ENCODE measurements at places on chromosomes 7 and 10.

DNA sequence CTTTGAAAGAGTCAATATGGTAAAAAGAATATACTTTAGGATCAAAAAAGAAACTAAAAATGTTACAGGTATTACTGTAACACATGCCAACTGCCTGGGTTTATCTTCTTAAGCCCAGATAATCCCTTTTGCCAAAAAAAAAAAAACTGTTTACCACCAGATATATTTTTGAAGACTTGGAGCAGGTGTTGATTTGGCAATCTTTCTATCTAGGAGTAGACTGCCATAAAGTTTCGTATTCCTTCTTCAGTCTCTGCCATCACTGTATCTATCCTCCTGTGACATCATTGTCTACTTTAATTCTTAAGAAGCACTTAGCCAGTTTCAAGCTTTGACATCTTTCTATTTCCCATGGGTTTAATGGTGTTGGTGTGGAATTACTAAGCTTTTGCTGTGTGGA, 161.0 kb downstream of the ST7 start:
- no peak for DNase-seq

GRCh38 chr10:44971935-44972757, 6.5 kb downstream of the DEPP1 start:
- no peak for DNase-seq

- no peak for DNase-seq
Observed at GRCh38 chr7:158397885-158398284, 189.7 kb downstream of the PTPRN2 start.

- no peak for DNase-seq
Observed at GRCh38 chr10:128046953-128047290, 79.3 kb downstream of the MKI67 start.

GRCh38 chr10:49408519-49409306, 12.8 kb upstream of the DRGX start:
- DNase-seq: no peak

DNA sequence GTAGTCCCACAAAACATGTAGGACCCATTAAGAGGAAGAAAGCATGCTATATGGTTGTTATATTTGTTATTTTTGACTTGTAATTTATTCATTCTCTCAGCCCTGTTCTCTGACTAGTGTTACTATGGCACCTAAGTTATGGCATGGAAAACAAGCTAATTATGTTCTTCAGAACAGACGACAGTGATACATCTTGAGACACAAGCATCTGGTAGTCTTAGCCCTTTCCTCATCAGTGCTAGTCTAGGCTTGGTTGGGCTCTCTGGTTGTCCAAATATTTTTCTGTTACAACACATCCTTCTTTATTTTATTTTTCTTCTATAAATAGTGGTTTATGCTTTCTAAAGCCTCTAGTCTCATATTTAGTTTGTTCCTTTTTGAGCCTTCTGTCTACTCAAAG, 308.3 kb upstream of the KAT6B start:
- no peak for DNase-seq

DNA sequence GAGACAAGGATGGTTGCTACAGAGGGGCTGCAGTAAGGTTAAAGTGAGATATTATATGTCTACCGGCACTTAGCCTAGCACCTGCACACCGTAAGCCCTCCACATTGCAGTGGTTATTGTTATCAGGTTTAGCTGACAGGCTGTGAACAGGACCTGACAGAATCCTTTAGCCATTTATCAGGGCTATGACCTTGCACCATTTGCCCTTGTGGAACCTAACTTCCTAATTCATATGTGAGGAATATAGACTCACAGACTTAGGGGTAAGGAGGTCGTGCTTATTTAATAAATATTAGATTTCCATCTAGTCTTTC, 10.1 kb downstream of the NCOA4 start:
- DNase-seq: no peak

DNA sequence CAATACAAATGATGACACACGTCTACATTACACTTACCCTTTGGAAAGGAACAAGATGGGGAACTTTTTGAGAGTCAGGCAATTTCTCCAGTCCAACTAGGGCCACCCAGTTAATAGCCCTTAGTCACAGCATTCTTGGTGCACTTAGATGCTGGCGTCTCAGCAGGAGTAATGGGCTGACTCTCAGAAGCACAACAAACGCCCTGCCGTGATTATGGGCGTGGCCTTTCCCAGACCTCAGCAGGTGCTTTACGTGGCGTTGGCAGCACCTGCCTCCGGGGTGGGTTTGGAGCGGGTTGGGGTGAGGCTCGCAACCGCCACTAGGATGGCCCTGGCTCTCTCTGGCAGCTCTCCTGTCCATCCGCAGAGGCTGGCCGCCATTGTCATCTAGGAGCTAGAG, 147.6 kb upstream of the SHH start:
- DNase-seq: peak; percentile 87

DNA sequence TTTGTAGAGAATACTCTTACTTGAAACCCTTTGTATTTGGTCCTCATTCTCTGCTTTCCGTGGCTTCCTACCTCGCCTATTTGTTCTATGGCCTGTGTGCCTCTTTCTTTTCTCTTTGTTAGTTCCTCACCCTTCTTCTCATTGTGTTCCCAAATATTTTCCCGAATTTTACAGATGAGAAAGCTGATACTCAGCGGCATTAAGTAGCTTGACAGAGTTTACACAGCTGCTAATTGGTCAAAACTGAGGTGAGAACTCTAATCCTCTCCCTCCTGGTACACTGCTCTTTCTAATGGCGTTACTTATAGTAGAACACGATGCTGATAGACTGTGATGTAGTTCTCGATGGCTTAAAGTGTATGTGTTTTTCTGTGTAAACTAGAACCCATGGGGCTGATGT, 80.7 kb upstream of the HDAC9 start:
- DNase-seq: no peak

DNA sequence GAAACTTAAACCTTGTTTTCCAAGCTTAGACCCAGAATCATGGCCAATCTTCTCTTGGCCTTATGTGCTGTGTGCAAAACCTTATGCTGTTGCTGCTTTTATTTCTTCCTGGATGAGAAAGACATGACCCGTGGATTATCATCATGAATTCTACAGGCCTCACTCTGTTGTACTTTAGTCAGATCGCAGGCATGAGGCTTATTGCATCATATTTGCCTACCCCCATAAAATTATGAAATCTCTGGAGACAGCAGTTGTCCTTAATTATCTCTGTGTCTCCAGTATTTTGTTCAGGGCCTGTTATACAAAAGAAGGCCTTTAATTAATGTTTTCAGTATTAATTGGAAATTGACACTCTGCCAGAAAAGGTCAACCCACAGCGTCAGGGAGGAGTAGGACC, 71.6 kb downstream of the PLCE1 start:
- no peak for DNase-seq

DNA sequence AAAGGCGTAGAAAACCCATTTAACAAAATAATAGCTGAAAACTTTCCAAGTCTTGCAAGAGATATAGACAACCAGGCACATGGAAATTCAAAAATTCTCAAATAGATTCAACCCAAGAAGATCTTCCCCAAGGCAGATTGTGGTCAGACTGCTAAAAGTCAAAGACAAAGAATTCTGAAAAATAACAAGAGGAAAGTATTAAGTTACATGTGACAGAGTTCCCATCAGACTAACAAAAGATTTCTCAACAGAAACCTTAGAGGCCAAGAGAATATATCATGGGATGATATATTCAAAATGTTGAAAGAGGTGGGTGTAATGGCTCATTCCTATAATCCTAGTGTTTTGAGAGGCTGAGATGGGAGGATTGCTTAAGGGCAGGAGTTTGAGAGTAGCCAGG, 59.8 kb downstream of the TMEM178B start:
- DNase-seq: no peak

- no peak for DNase-seq
Observed at GRCh38 chr7:146115548-146115850, 1.1 kb upstream of the CNTNAP2 start.

DNA sequence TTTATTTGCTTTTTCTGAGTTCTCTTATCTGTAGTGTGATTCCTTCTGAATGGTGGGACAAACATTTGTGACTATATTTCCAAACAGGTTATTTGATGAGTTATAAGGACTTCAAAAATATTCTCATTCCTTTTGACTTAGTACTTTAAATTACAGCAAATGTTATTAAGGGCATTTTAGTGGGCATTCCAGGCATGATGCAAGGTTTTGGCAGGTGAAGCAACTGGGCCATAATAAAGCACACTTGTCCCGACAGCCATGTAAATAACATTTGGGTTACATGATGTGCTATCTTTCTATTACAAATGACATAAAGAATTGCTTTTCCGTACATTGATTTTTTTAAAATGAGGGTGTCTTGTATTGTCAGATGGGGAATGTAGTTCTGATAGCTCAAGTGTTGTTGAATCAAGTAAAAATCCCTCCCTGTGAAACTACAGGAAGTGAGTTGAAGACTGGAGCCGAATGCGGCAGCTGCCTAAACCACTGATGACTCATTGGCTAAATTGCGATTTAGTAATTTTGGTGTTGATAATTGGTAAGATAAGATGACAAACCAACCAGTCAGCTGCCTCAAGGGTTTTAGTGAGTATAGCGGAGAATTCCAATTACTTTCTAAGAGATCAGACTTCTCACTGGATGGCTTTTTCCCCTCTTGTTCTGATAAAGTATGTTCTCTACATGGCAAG, 231.3 kb upstream of the NPY start:
- no peak for DNase-seq

DNA sequence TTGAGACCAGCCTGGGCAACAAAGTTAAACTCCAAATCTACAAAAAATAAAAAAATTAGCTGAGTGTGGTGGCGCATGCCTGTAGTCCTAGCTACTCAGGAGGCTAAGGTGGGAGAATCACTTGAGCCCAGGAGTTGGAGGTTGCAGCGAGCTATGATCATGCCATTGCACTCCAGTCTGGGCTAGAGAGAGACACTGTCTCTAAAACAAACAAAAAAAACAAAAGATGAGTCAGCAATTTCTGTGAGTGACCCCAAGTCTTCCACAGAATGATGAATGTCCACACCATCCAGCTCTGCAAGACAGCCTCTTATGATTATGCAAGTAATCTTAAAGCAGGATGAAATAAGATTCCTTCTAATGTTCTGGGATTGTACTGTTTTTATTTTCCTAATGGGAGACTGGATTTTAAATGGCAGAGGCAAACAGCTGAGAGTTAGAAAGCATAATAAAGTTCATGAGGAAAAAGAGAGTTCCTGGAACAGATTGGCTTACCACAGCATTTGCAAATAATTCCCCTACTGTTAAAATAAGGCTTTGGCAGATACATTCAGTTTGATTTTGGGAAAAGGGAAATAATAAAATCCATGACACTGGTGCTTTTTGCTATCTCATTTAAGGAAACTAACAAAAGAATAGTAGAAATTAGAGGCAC, 18.9 kb upstream of the PRKAR2B start:
- no peak for DNase-seq

- DNase-seq: no peak
Observed at GRCh38 chr10:76723844-76724243, 913.8 kb downstream of the KCNMA1 start.

DNA sequence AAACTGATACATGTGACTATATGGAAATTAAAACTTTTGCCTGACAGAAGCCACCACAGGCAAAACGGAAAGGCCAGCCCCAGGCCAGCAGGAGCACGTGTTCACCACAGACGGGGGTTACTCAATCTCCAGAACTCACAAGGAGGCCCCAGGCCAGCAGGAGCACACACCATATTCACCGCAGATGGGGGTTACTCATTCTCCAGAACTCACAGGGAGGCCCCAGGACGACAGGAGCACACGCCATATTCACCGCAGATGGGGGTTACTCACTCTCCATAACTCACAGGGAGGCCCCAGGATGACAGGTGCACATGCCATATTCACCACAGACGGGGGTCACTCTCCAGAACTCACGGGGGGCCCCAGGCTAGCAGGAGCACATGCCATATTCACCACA, 61.5 kb downstream of the NKX6-2 start:
- no peak for DNase-seq

DNA sequence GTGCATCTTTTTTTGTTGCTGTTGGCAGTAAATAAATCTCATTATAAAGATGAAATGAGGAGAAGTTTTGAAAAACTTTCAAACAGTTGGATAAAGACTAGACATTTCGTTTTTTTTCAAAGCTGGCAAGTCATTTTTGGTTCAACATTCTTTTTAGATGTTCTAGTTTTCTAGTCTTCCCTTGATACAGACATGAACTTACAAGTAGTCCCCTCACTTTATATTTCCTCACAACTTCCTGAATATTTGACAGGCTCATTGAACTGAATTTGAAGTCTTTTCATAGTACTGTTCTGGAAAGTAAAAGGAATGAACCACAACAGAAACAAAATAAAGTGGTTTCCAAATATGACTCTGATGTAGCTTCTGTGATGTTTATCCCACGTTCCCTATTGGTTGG, 134.2 kb downstream of the NRCAM start:
- no peak for DNase-seq

DNA sequence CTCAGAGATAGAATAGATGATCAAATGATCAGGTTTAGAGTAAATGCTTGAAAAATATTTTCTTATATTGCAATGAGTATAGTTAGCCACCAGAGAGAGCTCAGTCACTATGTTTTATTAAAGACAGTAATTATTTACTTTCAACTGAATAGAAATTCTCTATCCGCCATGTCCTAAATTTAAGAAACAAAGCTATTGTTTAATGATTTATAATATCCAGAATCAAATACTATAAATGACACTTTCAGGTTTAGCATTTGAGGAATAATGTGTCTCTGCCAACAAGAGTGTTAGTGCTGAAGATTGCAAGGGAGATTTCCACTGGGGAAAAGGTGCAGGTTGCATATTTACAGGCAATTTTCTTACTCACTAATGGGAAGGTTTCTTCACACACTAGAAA, 184.7 kb downstream of the DGKB start:
- no peak for DNase-seq

DNA sequence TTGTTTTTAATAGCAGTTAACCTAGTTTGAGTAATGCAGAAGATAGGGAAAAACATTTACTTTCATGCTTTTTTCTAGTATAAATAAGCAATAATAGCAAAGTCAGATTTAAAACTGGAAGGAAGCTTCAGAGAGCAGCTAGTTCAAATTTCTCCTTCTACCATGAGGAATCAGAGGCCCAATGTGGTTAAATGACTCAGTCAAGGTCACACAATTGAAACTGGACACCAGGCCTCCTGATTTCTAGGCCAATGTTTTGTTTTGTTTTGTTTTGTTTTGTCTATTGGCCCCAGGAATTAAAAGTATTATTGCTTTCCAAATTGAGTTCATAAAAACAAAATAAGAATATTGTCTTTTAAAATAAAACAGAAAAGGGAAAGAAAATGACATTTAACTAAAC, 122.3 kb downstream of the TRIL start:
- no peak for DNase-seq
